Mesothelial cell of epicardium (in vitro differentiated cells): ENCODE measurements at places on chromosomes 16 and 17.

DNA sequence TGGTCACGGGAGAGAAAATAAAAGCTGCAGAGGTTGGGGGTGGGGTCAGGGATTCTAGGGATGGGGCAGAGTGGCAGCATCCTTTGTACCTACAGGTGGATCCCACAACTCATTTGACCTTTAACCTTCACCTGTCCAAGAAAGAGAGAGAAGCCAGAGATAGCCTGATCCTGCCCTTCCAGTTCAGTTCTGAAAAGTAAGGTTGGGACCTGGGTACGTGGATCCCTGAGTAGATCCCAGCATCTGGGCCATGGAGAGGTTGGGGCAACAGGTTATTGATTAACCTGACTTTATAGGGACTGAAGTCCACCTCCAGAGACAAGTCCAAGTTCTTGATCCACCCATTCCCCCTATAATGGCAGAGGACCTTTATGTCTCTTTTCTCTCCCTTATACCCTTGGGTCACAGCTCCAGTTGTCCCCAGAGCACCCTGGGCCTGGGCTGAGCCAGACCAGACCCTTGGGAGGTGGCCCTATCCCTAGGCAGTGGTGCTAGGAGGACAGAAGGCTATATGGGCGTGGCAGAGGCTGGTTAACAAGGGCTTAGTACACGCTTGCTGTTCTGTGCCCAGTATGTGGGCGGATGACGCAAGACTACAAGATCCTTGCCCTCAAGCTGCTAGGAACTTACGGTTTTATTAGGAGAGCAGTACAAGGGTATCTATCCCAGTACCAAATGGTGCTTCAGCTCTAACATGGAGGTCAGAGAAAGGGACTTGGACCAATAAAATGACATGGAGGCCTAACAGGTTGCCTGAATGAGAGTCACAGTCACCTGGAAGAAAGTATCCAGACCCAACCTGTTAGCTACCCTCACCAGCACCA is 3.3 kb downstream of the CLDN7 start:
- no peak for DNase-seq

GRCh38 chr17:32941419-32942032 is 13.6 kb downstream of the TMEM98 start:
- no peak for DNase-seq

- no peak for DNase-seq
These were observed 60.5 kb downstream of the TMEM132E start for GRCh38 chr17:34639706-34640425.

DNA sequence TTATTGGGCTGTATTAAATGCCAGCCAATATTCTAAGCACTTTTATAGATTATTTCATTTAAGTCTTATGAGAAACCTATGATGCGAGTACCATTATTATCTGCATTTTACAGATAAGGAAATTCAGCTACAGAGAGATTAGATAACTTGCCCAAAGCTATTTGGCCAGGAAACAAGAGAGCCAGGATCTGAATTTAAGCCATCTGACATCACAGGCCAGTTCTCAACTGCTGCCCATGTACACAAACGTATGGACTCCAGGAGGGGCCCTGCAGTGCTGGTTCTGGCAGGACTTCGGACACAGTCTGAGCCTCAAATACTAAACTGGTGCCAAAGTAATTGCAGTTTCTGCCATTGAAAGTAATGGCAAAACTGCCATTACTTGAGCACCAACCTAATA is 40.2 kb downstream of the CPPED1 start:
- no peak for DNase-seq

GRCh38 chr16:81095653-81095952 is 592 bp downstream of the GCSH start:
- DNase-seq: no peak

- DNase-seq: peak; percentile 57
These were observed at the start of gene PLLP for GRCh38 chr16:57284209-57284951. Gene PLLP (minus strand): TSS chr16:57284672. CDS start chr16:57284540, 132 bp downstream.

DNA sequence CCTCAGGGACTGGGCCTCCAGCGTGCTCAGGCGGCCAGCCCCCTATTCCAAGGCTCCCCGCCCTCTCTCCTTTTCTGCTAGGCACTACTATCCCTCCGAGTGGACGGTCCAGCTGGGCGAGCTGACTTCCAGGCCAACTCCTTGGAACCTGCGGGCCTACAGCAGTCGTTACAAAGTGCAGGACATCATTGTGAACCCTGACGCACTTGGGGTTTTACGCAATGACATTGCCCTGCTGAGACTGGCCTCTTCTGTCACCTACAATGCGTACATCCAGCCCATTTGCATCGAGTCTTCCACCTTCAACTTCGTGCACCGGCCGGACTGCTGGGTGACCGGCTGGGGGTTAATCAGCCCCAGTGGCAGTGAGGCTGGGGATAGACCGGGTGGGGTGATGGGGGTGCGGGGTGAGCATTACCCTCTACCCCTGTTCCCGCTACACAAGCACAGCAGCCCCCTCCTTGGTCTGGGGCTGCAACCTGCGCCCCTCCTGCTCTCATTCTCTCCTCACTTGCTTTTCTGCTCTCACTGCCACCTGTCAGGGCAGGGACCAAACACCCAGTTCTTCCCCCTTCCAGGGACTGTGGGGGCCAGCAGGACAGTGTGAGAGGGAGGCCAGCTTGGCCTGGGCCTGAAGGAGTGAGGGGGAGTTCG is 1.1 kb downstream of the PRSS41 start:
- no peak for DNase-seq

GRCh38 chr16:2009791-2010510 is at the start of gene ZNF598:
Gene ZNF598 (minus strand): TSS chr16:2009821.
- peak; percentile 73 for DNase-seq

- DNase-seq: no peak
These were observed 26.6 kb upstream of the GINS2 start for GRCh38 chr16:85715169-85716021.

GRCh38 chr16:88170528-88170991 is 212.2 kb upstream of the ZNF469 start:
- DNase-seq: no peak

GRCh38 chr17:30958187-30958586 is 12.7 kb upstream of the RNF135 start:
- no peak for DNase-seq

- DNase-seq: no peak
These were observed 737.2 kb downstream of the CDH11 start for GRCh38 chr16:64384636-64385035.

GRCh38 chr17:59378675-59379074 is 47.2 kb downstream of the YPEL2 start:
- no peak for DNase-seq

GRCh38 chr17:81250286-81251093 is 11.4 kb downstream of the NDUFAF8 start:
- DNase-seq: no peak

GRCh38 chr17:20967776-20968175 is 75.0 kb downstream of the USP22 start:
- DNase-seq: no peak

- no peak for DNase-seq
These were observed 5.8 kb downstream of the KIF18B start for GRCh38 chr17:44941712-44942331.

GRCh38 chr16:57192146-57192545 is 6.0 kb downstream of the RSPRY1 start:
- DNase-seq: no peak

- no peak for DNase-seq
These were observed 19.3 kb upstream of the ARHGAP44 start for GRCh38 chr17:12769981-12770380.

GRCh38 chr17:21173543-21173942 is 40.4 kb downstream of the TMEM11 start:
- DNase-seq: no peak

- no peak for DNase-seq
These were observed 140.3 kb upstream of the FOXF1 start for GRCh38 chr16:86370062-86370461.

- DNase-seq: no peak
These were observed 2.6 kb downstream of the CCL15 start for GRCh38 chr17:35998756-35999155.

DNA sequence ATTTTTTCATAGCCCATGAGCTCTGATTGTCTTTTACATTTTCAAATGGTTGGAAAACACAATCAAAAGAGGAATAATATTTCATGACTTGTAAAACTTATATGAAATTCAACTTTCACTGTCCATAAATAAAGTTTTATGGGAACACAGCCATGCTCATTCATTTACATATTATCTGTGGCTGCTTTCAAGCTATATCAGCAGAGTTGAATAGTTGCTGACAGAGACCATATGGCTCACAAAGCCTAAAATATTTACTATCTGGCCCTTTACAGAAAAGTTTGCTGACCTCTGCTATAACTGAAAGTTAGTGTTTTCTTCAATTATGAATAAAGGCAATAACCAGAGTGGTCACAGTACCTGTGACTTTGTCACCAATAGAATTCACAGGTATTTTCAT is 128.2 kb upstream of the GNAO1 start:
- no peak for DNase-seq

DNA sequence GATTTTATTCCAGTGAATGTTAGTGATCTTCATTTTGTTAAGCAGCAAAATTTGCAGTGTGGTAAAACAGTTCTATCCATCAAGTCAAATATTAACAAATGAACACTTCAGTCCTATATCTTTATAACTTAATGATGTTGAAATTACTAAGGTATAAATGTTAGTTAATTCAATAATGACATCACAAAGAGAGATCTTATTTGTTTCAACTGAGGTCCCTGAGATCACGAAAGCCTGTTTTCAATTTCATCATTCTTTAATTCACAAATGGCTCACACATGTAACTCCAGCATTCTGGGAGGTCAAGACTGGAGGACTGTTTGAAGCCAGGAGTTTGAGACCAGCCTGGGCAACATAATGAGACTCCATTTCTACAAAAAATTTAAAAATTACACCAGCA is 13.9 kb downstream of the SMURF2 start:
- no peak for DNase-seq

- no peak for DNase-seq
These were observed 2.1 kb upstream of the HEXIM1 start for GRCh38 chr17:45146166-45146565.

GRCh38 chr17:4004517-4005295 is 40.5 kb upstream of the ATP2A3 start:
- peak; percentile 80 for DNase-seq

- DNase-seq: no peak
These were observed 39.4 kb downstream of the LITAF start for GRCh38 chr16:11547118-11547916.

GRCh38 chr16:31505483-31505882 is 2.7 kb downstream of the RUSF1 start:
- DNase-seq: no peak

GRCh38 chr16:57091975-57092785 is at the start of gene CPNE2:
Gene CPNE2 (plus strand): TSS chr16:57092583. CDS start chr16:57110743, 18,160 bp downstream.
- peak; percentile 60 for DNase-seq

- DNase-seq: no peak
These were observed 1318.4 kb downstream of the CDH8 start for GRCh38 chr16:60717808-60718207.

DNA sequence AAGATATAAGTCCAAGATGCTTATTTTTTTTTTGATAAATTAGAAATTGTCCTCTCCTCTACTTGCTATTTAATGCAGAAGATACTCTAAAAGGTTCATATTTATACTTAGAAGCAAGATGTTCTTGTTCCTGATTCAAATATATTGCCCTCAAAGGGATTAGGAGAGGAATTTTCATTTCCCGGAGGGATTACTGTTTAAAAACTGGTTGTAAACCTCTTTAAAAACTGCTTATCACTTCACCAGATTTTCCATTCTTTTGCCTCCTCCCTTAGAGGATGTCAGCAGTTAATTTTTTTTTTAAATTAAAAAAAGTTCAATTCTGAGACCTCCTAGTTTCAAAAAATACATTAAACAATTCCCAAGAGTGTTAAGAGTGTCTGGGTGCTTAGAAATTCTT is 2.8 kb downstream of the TENT4B start:
- no peak for DNase-seq

DNA sequence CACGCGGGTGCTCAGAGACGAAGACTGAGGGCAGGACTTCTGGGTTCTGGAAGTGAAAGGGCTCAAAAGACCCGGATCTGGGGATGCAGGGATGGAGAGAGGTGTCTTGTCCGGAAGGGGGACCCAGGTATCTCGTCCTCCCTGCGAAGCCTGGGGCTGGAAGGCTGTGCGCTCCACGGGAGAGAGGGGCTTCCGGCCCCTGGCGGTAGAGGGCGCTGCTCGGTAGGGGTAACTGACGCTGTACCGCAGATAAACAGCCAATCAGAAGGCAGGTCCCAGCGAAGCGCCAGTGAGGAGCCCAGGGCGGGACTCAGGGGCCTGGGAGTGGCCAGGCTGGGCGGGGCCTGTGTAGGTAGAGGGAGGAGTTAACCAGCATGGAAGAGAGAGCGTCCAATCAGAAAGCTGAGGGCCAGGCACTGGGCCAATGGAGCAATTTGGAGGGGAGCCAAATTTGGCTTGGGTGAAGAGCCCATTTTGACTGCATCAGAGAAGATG is 804 bp downstream of the TGFB1I1 start:
- DNase-seq: peak; percentile 68

DNA sequence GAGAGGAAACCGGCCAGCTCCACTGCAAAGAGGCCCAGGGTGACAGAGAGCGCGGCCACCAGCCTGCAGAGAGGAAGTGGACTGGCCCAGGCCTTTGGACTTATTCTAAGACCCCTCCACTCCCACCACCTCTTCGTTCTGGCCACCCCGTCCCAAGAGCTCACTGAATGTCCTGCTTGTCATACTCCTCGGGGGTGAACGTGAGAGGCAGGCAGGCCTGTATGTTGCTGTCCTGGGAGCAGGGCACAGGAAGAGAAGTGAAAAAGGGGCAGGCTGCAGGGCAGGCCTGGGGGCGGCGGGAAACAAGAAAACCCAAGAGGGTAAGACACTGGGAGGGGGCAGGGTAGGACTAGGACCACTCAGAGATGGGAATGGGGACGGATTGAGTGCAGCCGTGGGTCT is 384 bp downstream of the TMEM107 start:
- no peak for DNase-seq

DNA sequence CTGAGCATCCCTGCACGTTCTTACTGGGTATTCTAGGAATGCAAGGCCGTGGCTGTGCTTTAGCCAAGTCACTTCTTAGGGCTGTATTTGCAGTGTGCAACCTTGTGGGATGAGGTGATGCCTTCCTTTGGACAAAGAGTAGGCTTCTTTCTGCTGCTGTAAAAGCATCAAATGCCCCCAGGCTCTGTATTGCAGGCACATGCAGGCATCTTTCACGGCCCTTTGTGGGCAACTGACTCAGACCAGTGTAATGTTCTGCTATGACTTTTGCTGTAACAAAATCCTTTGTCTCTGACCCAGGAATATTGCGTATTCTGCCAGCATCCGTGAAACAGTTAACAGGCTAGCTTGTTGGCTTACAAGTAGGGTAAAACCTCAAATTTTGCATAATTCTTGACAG is 30.9 kb upstream of the GCSH start:
- no peak for DNase-seq

GRCh38 chr17:58760248-58760647 is 4.6 kb downstream of the PPM1E start:
- DNase-seq: no peak
